ENCODE measurements at places on chromosomes 4 and X.
A peak's percentile ranks its signal among the peaks of the same experiment; 100 is the strongest.

GRCh38 chr4:188511431-188511830 lies 372.2 kb downstream of the TRIML1 start:
- DNase-seq: no peak

GRCh38 chr4:102546635-102547034 lies 45.5 kb downstream of the NFKB1 start:
- no peak for DNase-seq

- peak; percentile 49 for DNase-seq
Measured at GRCh38 chr4:127400731-127401346, 231.9 kb upstream of the INTU start.

DNA sequence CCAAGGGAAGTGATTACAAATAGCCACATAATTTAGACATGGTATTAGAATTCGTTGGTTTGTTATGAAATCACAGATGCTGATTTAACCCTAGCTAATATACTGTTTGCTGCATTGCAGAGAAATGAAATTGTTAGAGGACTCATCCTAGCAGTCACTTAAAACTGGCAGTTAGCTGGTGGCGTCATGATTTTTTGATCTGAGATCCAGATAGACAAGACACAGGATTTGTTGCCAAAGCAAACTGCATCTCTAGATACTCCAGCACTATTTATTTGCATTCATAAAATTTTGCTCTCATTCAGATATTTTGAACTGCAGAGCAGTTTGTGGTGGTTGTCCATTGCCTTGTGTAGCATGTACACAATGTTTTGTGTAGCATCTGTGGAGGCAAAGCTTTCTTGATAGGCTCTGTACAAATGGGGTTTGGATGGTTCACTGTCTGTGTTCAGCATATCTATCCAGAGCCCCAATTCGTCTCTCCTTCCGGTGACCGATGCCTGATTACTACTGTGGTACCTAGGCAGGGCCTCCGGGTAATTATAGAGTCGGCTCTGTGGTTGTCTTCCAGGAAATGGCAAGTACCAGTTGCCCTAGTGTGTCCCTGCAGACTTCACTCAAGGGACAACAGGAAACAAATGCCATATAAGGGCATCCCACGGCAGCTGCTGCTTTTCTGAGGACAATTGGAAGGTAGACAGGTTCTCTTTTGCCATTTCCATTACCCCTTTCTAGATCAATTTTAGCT lies 30.1 kb upstream of the SPARCL1 start:
- no peak for DNase-seq

DNA sequence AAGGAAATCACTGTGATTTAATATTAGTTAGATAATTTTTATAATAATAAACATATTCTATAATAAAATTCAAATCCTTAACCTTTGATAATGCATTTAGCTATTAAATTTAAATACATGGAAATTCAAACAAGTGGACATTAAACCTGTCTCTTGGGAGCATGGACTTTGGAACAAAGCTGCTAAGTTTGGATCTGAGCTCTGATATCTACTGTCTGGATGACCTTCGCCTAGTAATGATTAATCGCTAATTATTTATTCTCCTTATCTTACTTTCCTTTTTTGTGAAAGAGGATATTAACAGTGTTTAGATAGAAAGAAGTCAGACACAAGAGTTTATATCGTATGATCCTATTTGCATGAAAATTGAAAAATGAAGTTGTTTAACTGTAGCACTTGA lies 980.9 kb downstream of the FSTL5 start:
- no peak for DNase-seq

DNA sequence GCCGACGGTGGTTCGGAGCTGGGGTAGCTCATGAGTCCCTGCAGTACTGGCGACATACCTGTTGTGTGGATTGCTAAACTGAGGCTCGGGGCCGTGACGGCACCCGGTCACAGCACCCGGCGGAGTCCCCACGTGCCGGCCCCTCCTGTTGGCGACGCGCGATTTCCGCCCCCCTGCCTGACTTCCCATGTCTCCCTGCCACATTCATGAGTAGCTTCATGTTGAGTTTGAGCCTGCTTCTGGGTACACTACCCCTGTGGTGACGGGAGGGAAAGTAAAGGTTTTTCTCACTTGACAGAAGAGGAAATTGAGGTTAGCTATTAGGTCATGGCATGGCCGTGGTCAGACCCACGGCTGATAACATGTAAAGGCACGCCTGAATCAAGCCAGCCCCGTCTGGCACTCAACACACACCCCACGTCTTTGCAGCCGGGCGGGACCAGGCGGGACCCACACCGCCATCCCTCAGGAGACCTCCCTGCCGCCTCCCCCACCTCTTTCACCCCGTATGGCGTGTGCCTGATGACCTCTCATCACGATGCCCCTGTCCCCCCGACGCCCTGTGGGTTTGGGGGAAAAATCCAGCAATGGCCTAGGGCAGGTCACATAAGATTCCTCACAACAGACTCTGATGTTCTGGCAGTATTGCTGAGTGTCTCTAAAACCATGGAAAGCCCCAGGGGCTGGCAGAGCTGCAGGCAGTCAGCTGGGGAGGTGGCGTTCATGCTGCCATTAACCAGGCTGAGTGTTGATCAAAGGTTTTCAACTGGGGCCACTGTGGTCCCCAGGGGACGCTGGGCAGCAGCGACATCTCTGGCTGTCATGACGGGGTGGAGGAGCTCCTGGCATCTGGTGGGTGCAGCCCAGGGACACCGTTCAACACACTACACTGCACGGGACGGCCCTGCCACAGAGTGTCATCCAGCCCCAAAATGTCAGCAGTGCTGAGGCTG lies 29.2 kb downstream of the P2RY8 start:
- no peak for DNase-seq

- no peak for DNase-seq
Measured at GRCh38 chr4:123955167-123955800, 558.7 kb downstream of the SPRY1 start.

DNA sequence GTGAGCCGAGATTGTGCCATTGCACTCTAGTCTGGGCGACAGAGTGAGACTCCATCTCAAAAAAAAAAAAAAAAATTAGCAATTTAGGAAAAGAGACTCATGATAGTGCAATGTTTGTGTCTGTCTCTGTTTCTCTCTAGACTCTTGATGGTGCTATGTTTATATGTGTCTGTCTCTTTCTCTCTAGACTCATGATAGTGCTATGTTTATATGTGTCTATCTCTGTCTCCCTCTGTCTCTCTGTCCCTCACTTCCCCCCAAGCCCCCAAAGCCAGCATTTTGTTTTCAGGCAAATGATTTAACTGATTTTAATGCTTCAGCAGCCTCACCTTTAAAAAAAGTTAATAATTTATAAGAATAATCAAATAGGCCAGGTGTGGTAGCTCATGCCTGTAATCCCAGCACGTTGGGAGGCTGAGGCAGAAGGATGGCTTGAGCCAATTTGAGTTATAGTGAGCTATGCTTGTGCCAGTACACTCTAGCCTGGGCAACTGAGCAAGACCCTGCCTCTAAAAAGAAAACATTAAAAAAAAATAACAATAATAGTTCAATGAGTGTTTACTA lies 6.9 kb downstream of the MOB1B start:
- DNase-seq: no peak

Measured in left lobe of liver (tissue), 2 donors.